ENCODE measurements at places on chromosomes 5 and 9. TPM values are rescaled to one million over a fixed set of nuclear protein-coding genes. Genes with fewer than 3 reads are reported as not detected.

- DNase-seq = no peak
These were observed 242.9 kb downstream of the MCTP1 start for GRCh38 chr5:95042037-95042436.

- no peak for DNase-seq
These were observed 36.6 kb upstream of the CDH12 start for GRCh38 chr5:22889720-22890119.

- DNase-seq = no peak
These were observed 13.9 kb downstream of the SLC31A2 start for GRCh38 chr9:113164536-113165300.

DNA sequence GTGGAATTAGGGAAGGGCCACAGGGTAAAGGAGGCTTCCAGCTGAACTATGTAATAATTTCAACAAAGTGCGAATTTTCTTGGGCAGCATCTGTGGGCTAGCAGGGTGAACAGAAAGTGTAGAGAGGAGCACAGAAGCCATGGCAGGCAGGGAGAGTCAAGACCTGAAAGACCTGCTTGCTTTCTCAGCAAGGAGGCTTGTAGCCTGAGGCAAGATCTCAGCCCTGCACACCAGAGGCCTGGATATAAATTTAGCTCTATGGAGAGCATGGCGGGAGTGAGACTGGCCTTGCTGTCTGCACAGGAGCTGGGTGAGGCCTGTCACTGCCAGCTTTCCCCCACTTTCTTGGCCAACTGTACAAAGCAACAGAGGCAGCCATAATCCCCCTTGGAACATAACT is 32.1 kb upstream of the SH3TC2 start:
- DNase-seq = no peak

- DNase-seq = no peak
These were observed 25.8 kb downstream of the TJP2 start for GRCh38 chr9:69199769-69200470.

ZNF782 gene
- polyA plus RNA-seq = 4.3 TPM

Data from hindlimb muscle (tissue), 1 donor.